ENCODE measurements at places on chromosomes 16 and 17.
A peak's percentile ranks its signal among the peaks of the same experiment; 100 is the strongest.

- peak; percentile 96 for DNase-seq
Measured at GRCh38 chr16:70428178-70428998, 10.5 kb downstream of the ST3GAL2 start.

DNA sequence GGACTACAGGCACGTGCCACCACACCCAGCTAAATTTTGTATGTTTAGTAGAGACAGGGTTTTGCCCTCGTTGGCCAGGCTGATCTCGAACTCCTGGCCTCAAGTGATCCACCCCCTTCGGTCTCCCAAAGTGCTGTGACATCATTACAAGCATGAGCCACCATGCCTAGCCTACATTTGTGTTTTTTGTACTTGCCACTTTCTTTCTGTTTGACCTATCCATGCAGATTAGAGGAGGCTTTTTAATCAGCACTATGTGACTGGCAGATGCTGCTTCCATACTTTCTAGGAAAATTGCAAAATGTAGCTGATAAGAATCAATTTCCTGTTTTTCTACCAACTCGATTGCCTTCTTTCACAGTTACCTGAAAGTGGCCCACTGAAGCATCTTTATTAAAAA, 57.3 kb downstream of the B9D1 start:
- DNase-seq = no peak

- DNase-seq = peak; percentile 68
Measured at GRCh38 chr17:61409301-61410112, 9.9 kb downstream of the TBX2 start.

GRCh38 chr16:56047307-56048234, 143.7 kb upstream of the GNAO1 start:
- no peak for DNase-seq

All from iris pigment epithelial cell (primary cell).